Activated T-helper 1 cell treated with anti-CD3 and anti-CD28 coated beads, Interleukin-2, amount 50 U/mL, for 16 hours (primary cell): ENCODE measurements at places on chromosomes 7 and 10.

- no peak for DNase-seq
Measured at GRCh38 chr7:151716323-151716722, 160.6 kb downstream of the PRKAG2 start.

DNA sequence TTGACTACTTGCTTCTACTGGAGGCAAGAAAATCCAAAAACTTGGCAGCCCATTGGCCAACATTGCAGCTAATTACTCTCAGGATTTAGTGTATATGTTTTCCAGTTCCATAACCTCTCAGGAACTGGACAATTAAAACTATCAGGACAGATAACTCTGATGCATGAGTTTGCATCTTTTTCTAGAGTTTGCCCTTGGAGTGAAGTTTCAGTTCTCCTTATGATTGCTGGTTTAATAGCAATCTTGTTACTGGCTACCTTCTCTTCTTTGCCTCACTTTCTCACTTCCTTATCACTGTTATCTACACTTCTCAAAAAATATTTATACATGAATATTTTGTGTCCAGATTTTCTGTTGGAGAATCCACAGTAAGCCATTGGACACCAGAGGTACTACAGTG lies 735.9 kb downstream of the PCDH15 start:
- no peak for DNase-seq

GRCh38 chr7:87341441-87341840 lies 4.0 kb upstream of the CROT start:
- no peak for DNase-seq

DNA sequence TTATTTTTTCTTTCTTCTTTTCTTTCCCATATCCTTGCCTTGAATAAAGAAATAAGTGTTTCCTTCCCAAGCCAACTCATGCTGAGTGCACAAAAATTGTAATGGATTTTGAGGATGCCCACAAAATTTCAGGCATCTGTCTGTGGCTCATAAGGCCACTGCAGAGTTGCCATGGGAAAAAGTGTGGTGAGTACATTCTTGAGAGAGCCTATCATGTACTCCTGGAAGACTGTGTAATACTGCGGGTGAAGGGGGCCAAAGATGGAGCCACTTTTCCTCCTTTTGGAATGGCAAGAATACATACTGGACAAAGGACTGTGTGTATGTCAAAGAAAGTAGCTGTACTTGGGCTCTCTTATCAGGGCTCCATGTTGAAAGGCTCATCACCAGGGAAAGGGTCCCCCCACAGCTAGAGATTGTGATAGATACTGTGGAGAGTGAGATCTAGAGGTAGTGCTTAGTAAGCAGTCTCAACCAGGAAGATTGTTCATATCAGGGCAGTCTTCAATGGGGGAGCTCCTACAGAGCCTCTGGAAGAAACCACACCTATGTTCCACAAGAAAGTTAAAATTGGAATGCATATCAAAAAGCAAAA lies 341.6 kb upstream of the KCND2 start:
- DNase-seq, result no peak

DNA sequence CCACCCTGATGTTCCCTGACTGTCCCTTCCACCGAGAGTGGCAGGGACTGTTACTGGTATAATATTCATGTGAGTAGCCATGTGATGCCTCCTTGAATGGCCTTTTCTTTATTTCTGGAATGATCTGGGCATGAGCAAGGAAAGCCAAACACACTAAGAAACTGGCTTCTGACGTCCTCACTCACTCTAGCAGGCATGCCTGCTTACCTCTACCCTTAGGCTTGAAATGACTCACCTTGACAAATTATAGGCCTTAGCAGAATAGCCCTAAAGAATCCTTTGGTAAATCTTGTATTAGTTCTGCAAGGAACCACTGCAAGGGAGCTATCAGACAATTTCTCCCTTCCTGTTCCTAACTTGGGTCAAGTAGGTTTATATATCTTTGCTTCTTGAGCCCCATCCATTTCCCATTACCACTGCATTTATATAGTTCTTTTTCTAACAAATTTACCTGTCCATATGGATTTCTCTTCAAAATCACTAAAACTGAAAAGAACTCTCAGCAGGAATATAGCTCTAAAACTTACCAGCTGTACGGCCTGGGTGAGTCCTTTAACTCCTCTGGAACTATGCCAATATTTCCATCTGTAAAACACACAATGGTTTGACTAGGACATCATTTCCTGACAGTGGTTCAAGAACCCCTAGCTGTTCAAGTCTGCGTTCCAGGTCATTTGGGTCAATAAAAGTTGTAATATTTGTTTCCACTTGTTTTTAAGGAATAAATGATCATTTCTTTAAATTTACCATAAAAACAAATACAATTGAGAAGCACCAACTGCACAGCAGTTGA lies 13.0 kb upstream of the NDUFA5 start:
- DNase-seq, result no peak

GRCh38 chr7:51029701-51030191 lies 247.1 kb upstream of the GRB10 start:
- DNase-seq, result no peak

DNA sequence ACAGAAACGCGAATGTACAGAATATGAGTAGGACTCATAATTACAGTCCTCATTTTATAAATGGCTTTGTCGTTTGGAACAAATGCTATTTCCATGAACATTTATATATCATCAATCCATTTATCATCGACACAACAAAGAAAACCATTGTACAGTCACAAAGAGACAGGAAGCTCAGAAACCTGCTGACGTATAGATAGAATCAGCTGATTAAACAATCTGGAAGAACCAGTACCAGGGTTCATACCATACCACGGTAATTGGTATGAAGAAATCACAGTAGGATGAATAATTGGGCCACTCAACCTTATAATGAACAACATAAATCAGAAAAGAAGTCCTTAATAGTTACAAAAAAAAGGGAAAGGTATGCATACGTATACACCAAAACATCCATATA lies 295.0 kb downstream of the PARD3 start:
- no peak for DNase-seq

GRCh38 chr7:33596686-33597085 lies 308.7 kb upstream of the BMPER start:
- no peak for DNase-seq

GRCh38 chr10:58079461-58079860 lies 188.2 kb downstream of the IPMK start:
- DNase-seq, result no peak

DNA sequence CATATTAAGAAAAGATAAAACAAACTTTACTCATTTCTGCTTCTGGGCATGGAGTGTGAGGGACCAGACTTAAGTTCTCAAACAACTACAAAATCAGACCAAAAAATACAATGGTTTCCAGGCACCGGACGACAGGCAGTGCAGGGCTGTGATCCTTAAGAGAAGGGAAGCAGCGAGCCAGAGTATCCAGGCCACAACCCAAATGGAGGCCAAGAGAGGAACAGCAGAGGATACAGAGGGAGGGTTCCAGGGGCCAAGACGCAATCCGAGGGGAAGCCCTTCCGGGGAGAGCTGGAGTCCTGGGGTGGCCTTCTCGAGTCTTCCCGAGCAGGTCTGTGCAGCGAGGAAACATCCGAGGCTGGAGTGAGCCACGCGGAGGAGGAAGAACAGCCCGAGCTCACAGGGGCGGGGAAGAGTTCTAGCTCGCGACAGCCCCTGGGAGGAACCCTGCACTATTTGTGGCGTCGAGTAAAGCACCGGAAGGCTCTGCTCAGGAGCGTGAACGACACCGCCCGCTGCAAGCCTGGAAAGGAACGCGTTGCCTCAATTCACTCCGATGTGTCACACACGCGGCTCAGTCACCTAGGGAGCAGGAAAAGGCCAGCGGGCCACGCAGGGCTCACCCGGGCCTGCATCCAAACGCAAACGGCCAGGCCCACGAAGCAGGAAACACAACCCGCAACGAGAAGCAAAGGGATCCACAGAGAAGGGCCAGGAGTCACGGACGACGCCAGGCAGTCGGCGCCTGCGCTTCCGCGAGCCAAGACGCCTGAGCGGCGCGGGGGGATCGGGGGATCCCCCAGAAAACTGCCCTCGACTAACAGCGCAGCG lies 933 bp upstream of the RNF32 start:
- no peak for DNase-seq

DNA sequence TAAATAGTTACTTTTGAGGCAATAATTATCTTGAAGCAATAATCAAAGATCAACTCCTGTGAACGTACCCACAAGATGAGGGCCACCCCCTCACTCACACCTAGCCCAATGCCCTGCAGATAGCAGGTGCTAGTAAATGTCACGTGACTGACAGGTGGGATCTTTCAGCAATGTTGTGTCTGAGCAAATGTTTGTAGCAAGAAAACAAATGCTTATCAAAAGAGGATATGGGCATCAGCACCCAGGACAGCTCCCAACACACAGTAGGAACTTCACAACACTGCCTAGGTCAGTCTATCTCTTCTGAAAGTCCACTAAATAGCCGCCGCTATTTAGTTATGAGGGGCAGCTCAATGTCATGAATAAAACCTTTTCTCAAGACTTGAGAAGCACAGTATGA lies 120.8 kb upstream of the PDLIM1 start:
- DNase-seq, result no peak

GRCh38 chr7:130386876-130387275 lies 6.6 kb downstream of the CPA1 start:
- DNase-seq, result no peak

GRCh38 chr10:77582710-77583115 lies 54.9 kb downstream of the KCNMA1 start:
- no peak for DNase-seq

DNA sequence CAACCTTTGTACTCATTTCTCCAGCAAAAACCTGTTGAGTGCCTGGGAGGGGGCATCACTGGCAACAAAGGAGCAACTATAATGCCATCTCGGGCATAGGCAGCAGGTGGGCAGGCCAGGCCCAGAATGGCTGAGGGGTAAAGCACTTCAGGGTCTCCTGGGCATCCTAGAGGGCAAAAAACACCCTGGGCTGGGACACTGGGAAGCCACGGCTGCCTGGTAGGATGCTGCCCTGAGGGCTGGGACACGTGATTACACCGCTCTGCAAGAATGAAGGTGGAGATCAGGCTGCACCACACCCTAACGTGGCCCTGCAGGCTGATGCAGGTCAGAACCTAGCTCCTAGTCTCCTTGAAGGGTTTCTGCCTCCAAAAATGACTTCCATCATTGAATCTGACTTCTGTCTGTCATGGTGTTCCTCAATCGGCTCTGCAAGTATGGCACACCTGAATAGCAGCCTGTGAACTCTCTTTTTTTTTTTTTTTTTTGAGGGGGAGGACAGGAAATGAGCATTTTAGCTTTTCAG lies 4.5 kb upstream of the TRAPPC14 start:
- no peak for DNase-seq

DNA sequence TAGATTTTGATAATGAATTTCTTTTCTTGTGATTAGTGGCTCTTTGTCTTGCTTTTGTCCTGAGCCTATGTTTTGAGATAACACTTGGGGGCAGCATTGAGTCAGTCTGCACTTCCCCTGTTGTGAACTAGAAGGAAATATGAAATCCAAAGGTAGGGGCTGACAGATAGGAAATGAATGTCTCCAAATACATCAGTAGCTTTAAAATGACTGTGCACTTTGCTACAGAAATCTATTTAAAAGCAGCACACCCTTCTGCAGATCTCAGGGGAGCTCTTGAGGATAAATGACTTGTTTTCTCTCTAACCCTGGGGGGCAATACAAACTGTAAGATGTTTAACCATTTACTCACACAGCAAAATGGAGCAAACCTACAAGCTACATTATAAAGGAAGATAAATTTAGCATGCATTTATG lies 176.0 kb upstream of the MYO3A start:
- DNase-seq, result no peak

- DNase-seq, result no peak
Measured at GRCh38 chr7:90771281-90771680, 175.2 kb downstream of the CDK14 start.

DNA sequence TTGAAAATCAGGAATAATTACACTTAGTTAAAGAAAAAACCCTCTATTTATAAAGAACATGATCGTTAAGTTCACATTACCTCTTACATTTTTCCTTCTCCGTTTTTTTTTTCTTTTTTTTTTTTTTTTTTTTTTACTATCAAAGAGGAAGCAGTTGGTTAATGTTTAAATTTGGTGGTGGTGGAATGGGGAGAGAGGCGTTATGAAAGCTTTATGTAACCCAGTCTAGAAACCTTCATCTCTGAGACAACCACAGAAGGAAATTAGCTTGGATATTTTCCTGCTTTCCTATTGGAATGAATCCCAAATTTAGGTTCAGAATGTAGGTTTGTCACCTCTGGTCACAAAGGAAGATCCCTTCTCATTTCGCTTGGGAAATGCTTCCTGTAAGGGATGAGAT lies 31.5 kb upstream of the LHFPL3 start:
- no peak for DNase-seq

DNA sequence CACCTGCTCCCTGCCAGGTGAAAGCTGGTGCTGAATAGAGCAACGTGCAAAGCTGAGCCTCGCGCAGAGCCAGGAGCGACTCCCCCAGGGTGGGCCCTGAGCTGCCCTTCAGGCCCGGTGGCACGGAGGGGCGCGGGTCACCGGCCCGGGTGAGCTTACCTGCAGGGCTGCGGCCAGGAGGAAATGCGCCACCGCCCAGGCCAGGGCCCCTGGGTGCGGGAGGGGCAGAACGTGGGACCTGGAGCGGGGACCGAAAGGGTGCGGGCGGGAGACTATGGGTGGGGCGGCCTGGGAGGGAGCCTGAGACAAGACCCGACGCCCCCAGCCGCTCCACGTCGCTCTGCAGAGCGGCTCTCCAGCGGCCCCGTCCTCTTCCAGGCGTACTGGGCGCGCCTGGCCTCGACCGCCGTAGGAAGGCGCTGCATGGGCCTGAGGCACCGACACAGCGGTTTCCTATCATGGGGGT lies 122.1 kb downstream of the BTAF1 start:
- no peak for DNase-seq

DNA sequence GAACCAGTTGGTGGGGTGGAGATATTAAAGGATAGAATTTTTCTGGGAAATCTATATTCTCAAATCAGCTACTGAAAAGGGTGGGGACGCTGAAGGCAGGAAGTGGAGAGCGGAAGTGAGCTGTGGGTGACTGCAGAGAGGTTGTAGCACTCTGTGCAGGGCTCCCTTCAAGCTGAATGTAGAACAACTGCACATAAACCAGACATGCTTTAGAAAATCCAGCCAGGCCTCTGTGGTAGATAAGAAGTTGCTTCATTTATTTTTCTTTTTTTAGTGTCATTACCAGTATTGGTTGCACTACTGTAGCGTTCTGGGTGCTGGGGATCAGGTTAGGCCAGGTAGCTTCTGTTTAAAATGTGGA lies 127.8 kb downstream of the CELF2 start:
- peak; percentile 35 for DNase-seq

DNA sequence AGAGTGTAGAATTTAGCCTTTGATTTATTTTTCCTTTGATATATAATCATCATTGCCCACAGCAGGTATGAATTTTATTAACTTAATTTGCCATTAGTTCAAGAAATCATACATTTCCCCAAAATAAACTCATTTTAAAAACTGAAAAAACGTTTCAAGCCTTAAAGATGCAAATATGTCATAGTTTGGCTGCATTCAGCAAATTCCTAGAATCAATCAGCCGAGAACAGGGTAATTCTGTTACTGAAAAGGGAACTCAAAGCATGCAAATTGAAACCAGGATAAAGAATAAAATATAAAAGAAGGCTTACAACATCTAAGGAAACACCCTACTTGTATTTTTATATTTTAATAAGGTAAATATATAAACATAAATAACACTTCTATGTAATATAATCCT lies 233.8 kb upstream of the PRKCQ start:
- no peak for DNase-seq

- no peak for DNase-seq
Measured at GRCh38 chr7:29479301-29480200, 84.1 kb upstream of the PRR15 start.
